ENCODE measurements at places on chromosomes 1 and 21.

GRCh38 chr1:109307274-109308021 is 637 bp upstream of the MYBPHL start:
- DNase-seq = peak; percentile 67

DNA sequence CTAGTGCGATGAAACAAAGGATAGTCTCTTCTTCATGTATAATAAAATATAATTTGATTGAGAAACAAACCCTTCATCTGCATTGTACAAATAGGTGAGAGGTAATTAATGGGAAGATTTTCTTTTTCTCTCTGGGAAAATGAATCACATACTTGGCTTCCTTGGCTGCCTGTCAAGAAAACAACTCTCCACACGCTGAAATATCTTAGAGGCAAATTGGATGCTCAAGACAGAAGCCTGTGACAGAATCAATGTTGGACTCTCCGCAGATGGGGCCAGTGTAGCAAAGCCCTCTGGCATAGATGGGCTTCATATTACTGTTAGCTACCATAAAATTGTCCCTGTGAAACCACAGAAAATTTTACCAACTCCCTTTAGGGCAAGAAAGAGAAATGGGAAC is 186.6 kb downstream of the GRIK1 start:
- DNase-seq = no peak

DNA sequence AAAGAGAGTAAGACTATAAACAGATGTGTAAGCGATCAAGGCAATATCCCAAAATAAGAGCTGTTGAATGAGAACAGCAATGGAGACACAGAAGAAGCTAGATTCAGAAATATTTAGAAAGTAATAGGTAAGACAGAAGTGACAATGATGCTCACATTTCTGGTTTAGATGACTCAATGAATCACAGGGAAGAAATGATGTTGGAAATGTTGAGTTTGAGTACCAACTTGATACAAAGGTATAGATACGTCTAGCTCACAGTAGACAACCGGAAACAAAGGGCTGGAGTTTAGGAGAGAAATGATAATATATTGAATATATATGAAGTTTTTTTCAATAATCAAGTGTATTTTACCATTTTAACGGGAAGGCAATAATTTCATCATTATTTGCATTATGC is 6.5 kb downstream of the GATAD2B start:
- no peak for DNase-seq

DNA sequence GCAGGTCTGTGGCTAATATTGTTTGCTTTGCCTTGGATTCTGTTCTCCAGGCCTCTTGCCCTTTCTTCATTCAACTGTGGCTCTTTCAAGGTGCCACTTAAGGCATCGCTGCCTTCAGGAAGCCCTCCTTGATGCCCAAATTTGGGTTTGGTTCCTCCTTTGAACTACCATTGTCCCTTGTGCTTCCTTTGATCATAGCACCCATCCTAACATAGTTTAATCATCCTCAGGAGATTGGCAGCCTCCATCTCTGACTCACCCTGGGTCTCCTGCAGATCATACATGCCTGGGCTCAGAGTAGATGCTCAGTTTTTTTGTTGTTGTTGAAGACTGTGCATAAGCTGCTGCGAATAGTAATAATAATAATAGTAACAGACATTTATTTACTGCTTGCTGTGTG is 54.4 kb upstream of the ACOT11 start:
- DNase-seq = no peak

- no peak for DNase-seq
Measured at GRCh38 chr1:28416509-28417194, 47.1 kb downstream of the PHACTR4 start.

DNA sequence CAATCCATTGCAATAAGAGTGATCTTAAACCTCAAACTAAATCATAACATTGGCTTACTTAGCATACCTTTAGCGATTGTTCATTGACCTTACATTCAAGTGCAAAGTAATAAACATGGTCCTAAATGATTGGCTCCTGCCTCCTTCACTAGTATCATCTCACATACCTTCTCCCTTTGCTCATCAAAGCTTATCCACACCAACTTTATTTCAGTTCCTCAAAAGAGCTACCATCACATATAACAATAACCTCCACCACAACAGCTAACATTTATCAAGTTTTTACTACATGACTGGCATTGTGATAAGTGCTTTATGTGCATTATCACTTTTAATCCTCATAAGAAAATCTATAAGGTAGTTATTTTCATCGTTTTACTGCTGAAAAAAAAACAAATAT is 198.8 kb downstream of the COL24A1 start:
- no peak for DNase-seq

- DNase-seq = no peak
Measured at GRCh38 chr1:45442272-45442671, 48.7 kb downstream of the TESK2 start.

DNA sequence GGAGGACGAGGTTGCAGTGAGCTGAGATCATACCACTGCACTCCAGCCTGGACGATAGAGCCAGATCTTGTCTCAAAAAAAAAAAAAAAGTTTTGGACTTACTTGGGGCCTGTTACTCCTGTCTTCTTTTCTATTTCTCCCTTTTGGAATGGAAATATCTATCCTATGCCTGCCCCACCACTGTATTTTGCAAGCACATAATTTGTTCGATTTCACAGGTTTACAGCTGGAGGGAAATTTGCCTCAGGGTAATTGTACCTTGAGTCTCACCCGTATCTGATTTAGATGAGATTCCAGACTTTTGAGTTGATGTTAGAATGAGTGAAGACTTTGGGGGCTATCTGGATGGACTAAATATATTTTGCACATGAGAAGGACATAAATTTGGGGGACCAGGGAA is 8.5 kb downstream of the TEX46 start:
- no peak for DNase-seq

DNA sequence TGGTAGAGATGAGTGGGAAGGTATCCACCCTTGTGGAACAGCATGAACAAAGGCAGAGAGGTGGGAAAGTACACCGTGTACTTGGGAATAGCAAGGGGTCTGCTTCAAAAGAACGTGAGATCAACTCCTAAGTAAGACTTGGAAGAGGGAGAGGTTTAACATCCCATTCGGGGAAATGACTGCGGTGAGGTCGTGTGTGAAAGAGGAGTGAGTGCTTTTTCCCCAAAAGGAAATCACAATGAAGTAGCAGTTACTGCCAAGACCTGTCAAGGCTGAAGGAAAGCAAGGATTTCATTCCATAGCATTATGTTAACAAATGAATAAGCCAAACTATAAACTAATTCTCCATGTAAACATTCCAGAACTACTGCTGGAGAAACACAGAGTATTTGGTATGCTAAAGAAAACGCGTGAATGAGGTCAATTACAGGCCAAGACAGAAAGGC is 20.0 kb upstream of the SYDE2 start:
- no peak for DNase-seq

GRCh38 chr1:207745839-207746767 is 5.8 kb upstream of the CD46 start:
- no peak for DNase-seq

DNA sequence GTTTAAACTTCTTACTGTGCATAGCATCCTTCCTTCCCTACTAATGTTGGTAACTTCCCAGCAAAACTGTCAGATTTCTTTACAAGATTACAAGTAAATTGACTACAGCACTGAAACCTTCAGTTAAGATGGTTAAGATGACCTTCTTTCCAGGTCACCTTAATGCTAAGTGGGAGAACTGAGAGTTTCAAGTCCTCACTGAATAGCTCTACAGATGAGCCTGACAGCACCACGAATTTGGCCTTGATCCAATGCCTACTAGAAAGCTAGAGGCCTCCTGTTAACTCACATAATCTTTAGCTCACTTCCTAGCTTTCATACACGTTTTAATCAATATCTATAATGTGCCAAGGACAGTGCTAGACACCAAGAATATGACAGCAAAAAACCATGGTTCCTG is 276.0 kb upstream of the PLD5 start:
- DNase-seq = no peak

DNA sequence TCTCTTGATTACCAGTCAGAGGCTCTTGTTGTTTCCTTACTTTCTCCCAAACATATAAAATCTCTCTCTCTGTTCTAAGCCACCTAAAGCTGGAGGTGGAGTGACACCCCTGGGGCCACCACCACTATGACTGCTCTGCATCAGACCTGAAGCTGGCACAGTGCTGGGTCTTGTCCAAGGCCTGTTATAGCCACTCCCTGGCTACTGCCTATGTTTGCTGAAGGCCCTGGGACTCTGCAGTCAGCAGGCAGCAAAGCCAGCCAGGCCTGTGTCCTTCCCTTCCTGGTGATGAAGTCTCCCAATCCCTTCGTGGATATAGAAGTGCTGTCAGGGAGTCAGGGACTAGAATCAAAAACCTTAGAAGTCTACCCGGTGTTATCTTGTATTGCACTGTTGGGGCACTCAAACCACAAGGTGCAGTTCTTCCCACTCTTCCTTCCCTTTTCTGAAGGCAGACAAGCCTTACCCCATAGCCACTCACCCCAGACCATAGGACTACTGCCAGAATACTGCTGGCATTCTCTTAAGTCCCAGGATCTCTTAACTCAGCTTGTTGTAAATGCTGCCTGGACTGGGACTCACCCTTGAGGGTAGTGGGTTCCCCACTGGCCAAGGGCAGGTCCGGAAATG is 103.1 kb downstream of the RPS6KC1 start:
- DNase-seq = no peak

DNA sequence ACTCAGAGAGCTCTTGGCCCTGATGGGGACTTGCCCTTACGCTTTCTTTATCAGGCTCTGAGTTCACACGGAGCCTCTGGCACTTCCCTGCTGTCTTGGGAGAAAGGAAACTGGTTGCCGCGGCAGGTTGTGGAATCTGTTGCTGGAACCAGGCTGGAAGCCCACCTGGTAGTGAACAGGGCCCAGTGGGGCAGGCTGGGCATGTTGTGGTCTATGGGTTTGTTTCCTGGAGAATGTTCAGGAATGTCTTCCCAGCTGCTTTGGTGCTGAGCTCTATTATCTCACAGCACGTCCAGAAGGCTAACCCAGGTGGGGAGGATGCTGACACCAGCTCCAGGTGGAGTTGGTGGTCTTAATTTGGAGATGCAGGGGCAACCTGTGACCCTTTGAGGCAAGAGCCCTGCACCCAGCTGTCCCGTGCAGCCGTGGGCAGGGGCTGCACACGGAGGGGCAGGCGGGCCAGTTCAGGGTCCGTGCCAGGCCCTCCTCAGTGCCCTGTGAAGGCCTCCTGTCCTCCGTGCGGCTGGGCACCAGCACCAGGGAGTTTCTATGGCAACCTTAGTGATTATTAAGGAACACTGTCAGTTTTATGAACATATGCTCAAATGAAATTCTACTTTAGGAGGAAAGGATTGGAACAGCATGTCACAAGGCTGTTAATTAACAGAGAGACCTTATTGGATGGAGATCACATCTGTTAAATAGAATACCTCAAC is 33.3 kb upstream of the TDRD10 start:
- no peak for DNase-seq

Measured in NCI-H187 treated with DMSO at 0.1 percent for 48 hours (cell line).